ENCODE measurements at places on chromosomes 6 and 20.

DNA sequence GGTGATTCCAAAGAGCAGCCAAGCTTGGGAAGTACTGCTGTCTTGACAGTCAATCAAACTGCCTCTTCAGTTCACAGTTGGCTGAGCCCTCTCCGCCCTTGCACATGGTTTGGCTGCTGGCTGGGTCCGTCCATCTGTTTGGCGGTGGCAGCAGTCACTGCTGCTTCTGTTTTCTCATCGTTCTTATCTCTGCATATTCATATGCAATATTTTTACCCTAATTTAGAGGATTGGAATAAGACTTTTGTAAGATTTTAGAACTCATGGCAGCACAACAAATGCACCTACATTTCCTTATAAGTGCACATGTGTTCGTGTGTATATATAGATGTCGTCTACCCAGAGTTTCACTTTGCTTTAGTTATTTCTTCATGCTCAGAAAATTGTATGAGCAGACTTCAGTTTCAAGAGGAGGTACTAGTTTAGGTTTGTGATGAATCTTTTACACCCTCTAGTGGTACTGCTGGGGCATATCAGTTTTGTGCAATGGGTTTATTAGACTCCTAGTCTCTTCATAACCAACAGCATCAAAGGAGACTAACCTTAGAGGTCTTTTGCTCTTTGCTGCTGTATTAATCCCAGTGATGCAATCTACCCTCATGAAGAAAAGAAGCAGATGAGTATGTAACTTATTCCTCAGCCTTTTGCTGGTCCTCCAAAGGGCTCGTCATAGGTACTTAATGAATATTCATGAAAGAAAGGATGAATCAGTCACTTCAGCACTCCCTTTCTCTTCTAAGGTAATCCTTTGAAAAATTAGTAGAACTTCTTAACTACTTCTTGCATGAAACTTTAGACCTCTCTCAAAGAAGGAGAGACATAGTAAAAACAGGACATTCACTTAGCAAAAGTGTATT lies 44.3 kb downstream of the KHDC1L start:
- DNase-seq, result no peak

GRCh38 chr6:125853756-125854155 lies 63.0 kb downstream of the NCOA7 start:
- no peak for DNase-seq

- no peak for DNase-seq
Measured at GRCh38 chr20:11447371-11448100, 470.2 kb upstream of the BTBD3 start.

GRCh38 chr20:19743640-19743995 lies 14.4 kb upstream of the RIN2 start:
- no peak for DNase-seq

DNA sequence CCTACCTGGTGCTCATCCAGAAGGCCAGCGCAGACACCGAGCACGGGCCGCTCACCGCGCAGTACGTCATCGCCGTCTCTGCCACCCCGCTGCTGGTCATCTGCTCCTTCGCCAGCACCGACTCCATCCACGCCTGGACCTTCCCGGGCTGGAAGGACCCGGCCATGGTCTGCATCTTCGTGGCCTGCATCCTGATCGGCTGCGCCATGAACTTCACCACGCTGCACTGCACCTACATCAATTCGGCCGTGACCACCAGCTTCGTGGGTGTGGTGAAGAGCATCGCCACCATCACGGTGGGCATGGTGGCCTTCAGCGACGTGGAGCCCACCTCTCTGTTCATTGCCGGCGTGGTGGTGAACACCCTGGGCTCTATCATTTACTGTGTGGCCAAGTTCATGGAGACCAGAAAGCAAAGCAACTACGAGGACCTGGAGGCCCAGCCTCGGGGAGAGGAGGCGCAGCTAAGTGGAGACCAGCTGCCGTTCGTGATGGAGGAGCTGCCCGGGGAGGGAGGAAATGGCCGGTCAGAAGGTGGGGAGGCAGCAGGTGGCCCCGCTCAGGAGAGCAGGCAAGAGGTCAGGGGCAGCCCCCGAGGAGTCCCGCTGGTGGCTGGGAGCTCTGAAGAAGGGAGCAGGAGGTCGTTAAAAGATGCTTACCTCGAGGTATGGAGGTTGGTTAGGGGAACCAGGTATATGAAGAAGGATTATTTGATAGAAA lies 2.0 kb downstream of the SLC35D3 start:
- DNase-seq, result no peak

- no peak for DNase-seq
Measured at GRCh38 chr6:27782748-27783147, 129.4 kb downstream of the OR2B2 start.

DNA sequence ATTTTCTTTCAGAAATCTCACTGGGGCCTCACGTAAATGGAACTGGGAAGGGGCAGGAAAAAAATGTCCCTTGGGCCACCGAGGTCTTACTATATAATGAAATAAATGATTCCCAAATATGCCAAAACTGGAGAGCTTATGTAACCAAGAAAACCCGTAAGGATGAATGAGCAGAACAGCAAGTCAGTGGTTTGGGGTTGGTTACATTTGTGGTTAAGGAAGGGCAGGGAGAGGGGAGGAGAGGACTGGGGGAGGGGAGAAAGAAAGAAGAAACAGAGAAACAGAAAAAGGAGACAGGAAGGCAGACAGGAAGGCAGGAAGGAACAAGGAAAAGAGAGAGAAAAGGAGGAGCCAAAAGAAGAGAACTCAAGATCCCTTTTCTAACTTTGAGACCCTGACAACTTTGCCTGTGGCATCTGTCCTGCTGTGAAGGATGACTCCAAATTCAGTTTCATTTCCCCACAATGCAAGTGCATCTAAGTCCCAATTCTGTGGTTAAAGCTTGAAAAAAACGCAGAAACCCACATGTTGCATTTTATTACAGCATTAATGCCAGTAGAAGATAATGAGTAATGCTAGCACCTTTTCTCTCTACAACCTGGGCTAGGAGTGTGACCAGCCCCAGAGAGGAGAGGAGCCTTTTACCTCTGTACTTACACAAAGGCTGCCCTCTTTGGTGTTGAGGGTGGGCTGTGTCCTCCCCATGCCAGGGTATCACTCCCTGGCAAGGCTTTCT lies 10.8 kb upstream of the ARMC2 start:
- no peak for DNase-seq

GRCh38 chr20:60288945-60289344 lies 330.7 kb downstream of the CDH26 start:
- DNase-seq, result no peak

GRCh38 chr6:114342086-114342825 lies 567 bp downstream of the HS3ST5 start:
- DNase-seq, result peak; percentile 58

- no peak for DNase-seq
Measured at GRCh38 chr6:11621119-11621518, 83.6 kb downstream of the TMEM170B start.

- DNase-seq, result no peak
Measured at GRCh38 chr6:169956580-169956979, 205.2 kb downstream of the ERMARD start.

DNA sequence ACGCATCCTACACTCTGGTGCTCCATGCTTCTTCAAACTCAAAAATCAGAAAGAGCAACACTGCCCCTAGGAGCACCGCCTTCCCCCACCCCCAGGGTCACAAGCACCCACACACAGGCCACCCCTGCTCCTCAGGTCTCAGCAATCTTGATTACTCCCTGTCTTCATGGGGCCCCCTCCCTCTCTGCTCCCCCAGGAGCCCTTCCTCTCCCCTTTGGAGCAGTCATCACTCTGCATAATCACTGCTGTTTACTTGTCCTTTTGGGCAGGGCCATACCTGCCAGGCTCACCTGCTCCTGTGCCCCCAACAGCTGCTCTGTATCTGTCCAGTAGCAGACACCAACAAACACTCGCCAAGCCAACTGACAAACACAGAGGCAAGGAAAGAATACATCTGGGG lies 7.6 kb upstream of the SYNDIG1 start:
- DNase-seq, result no peak

GRCh38 chr6:125839471-125839870 lies 48.7 kb downstream of the NCOA7 start:
- no peak for DNase-seq

DNA sequence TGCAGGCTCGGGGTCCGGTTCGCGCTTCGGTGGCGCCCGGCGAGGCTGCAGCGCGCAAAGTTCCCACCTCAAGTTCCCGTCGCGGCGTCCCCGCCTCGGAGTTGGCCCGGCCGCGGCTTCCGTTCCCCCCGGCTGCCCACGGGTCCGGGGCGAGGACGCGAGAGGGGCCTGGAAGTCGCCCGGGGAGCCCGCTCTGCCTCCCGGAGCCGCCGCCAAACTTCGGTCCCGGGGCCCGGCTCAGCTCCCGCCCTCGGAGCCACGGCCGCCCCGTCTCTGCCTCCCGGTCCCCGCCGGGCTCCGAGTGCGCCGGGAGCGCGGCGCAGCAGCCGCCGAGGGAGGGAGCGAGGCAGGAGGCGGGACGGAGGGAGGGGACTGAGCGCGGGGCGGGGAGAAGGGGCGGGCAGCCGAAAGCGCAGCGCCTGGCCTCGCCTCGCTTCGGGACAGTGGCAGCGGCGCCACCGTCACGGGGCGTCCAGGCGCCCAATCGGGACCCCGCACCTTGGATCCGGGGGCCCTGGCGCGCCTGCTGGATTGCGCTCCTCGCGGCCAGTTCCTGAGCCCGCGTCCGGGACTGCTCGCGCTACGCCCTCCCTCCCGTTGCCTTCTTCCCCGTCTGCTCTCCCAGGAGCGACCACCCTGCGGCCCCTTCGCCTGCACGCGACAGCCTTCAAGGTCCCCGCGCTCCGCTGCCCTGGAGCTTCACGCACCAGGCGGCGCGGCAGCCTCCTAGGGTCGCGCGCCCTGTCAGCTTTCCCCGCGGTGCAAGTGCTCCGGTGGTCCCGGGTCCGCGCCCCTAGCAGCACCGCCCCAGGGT lies at the start of gene KCNG1:
TSS of gene KCNG1 (minus strand) at position 305 of the 814 bp plus-strand sequence. CDS start 12,769 bp downstream, outside the sequence.
- DNase-seq, result no peak

- no peak for DNase-seq
Measured at GRCh38 chr6:168217216-168217879, 102.2 kb downstream of the DACT2 start.

DNA sequence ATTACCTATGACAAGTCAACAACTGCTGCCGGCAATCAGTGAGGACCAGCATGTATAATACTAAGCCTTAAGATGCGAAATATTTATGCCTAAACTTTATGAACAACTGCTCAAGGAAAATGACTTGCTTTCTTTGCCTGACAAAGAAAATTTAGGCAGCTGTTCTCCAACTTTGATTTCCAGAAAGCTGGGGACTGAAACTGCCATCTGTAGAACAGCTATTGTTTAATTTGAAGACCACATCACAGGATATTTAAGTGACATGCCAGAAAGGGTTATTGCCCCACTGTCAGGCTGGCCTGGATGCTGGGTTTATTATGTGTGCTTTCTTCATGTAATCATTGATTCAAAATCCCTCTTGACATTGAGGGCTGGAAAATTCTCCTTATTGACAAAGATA lies 153.9 kb upstream of the ENPP5 start:
- no peak for DNase-seq

DNA sequence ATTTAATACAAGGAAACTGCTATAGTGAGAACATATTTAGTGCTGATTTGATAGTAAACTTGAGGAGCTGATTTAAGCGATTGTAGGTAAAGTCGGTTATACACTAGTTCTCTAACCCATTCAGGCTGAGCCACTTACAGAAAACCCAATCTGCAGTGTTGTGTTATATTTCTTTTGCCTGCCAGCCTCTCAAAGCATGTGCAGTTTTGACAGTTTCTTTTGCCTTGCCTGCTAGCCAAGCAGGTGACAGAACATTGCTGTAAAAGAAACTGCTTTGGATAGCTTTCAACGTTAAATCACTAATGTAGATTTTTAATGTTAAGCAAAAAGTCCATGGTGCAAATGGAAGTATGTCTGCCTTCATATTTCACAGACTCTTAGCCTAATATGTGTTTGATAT lies 982.9 kb downstream of the EYS start:
- DNase-seq, result no peak

GRCh38 chr6:11460001-11460668 lies 77.4 kb upstream of the TMEM170B start:
- no peak for DNase-seq

GRCh38 chr6:110738899-110739365 lies 76.3 kb downstream of the CDK19 start:
- DNase-seq, result no peak

DNA sequence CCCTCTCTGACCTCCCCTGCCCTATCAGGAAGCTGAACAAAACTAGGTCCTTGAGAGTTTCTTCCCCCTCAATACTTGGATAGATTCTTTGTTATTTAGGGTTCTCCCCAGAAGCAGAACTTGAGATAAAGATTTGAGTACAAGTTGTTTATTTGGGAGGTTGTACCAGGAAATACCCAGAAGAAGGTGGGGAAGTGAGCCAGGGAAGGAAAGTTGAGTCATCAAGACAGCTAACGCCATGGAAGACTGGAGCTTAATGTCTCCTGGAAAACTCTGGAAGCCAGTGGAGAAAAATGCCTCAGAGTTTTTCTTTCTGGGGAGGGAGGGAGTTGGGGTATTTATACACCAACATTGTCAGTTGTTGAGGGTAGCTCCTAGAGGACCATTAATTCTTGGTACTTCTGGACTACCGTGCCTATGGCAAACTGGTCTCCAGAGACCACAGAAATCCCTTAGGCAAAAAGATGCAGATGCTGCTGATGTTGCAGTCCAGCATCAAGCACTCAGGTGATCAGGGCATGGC lies 102.6 kb upstream of the ZFP64 start:
- DNase-seq, result no peak

- no peak for DNase-seq
Measured at GRCh38 chr6:103707596-103708325, 1152.0 kb downstream of the HACE1 start.

GRCh38 chr6:143961886-143962878 lies 45.9 kb downstream of the PLAGL1 start:
- DNase-seq, result no peak

DNA sequence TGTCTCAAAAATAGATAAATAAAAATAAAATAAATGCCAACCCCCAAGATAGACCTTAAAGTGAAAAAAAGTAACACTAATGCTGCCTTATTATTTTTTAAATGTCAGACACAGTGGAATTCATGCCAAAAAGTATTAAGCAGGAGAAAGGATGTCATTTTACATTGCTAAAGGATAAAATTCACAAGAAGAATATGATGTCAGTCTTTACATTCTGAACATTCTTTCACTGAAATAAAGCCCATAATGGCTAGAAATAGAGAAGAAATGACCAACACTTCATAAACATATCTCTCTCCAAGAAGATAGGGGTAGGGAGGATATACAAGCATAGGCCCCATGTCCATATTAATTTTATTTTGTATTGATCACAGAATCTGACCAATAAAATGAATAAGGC lies 47.4 kb downstream of the SLC23A2 start:
- DNase-seq, result no peak

- no peak for DNase-seq
Measured at GRCh38 chr6:40112350-40112749, 178.1 kb upstream of the MOCS1 start.

DNA sequence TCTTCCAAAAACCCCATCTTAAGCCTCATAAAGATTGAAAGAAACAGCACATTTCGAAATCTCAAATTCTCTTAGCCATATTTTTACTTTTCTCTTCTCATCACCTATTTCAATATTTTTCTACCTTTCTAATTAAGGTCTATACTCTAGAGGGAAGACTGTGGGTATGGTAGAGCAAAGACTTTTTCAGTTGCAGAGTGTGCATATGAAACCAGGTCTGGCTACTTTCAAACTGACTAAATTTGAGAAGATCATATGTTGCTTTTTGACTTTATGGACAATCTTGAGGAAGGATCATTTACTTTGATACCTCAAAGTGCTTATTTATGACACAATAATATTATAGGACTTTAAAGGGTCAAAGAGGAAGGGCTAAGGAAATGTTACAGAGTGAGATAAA lies 20.7 kb downstream of the FILIP1 start:
- DNase-seq, result no peak

- DNase-seq, result no peak
Measured at GRCh38 chr20:12687476-12687875, 321.3 kb upstream of the SPTLC3 start.

GRCh38 chr20:57708694-57709673 lies 831 bp downstream of the PMEPA1 start:
- DNase-seq, result no peak

Data from substantia nigra (tissue), 51 donors.